ENCODE measurements at places on chromosomes 2 and 18.

DNA sequence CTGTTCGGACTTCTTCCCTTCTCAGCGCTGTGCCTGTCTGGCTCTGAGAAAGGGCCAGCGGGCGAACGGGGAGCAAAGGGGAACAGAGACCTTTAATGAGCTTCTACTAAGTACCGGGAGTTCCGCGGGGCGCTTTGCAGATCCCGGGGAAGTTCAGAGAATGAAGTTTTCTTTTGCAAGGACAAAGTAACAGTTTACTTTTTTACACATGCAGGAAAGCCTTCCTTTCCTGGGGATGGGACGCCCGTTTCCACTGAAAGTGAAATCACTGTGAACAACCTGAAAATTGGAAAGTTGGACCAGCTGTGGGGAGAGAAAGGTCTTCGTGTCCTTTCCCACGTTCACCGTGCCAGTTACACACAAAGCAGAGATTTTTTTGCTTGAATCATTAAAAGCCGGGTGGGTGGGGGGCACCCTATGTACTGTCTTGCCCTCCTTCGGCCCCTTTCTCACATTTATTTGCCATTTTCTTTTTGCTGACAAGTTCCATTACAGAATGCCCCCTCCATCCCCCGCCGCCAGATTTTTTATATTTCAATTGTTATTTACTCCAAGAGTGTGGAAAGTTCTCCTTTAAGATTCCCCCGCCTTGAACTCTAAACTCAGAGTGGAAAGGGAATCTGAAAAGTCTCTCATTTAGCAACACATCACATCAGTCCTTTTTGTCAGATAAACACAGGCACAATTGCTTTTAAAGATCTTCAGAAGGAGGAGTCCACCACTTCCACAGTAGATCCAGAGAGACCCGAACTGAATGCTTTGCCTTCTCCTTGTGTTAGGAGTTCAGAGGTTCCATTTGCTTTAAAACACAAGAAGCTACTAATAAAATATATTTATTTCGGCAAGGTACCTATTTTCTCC lies 1.1 kb upstream of the FN1 start:
- peak; percentile 21 for DNase-seq

DNA sequence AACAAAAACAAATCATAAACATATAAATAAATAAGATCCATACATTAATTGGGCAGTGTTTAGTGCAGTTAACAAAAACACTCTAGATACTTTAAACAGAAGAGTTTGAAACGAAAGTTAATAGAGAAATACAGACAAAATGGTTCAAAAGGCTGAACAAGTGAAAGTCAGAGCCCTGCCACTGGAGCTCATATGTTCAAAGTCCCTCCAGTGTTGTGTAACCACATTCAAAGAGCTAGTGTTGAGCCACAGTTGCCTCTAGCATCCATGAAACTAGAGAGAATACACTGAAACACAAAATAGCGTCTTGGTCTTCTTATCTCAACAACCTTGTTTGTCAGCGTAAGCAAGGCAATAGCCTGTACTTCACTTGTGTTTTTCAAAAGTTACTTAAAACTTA lies 1309.8 kb upstream of the NRXN1 start:
- no peak for DNase-seq

DNA sequence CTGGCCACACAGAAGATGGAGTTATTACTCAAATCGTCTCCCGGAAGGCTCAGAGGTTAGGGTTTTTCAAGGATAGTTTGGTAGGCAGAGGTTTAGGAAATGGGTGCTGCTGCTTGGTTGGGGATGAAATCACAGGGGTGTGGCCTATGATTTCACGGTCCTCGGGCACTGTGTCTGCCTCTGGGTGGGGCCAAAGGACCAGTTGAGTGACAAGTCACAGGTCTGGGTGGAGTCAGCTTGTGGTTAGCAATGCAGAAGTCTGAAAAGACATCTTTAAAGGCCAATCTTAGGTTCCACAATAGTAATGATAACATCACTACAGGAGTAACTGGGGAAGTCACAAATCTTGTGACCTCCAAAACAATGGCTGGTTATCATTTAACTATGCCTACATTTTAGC lies 387.8 kb downstream of the ZNF521 start:
- DNase-seq = no peak

DNA sequence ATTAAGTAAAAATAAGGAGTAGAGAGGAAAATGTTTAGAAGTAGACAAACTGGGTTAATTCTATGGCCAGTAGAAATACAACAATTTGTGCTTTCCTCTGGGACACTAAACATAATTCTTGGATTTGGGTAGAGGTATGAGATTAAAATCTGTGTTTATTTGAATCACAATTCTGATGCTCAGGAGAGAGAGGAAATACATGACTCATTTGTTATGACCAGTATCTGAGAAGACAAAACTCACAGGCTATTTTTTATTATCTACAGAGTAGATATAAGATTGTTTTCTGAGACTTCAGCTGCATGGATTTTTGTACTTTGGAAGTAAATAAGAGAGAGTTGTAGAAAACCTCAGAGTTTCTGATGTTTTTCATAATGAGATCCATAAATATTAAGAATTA lies 315.7 kb upstream of the CWC22 start:
- DNase-seq = no peak

Data from activated T-cell treated with anti-CD3 and anti-CD28 coated beads, Interleukin-2, amount 50 U/mL, for 48 hours (primary cell).